ENCODE measurements at places on chromosomes 13 and 19. TPM values are rescaled to one million over a fixed set of nuclear protein-coding genes. Genes with fewer than 3 reads are reported as not detected.

The IGFL1 gene
- not detected for total RNA-seq

The HCST gene
- 5.4 TPM for total RNA-seq

GRCh38 chr19:39145180-39145953, 19.8 kb downstream of the PAK4 start:
- no peaks in the 10 kb centered on the region for H3K27me3 ChIP-seq
- DNase-seq, result peak; percentile 46
- peaks cover 10% of the 10 kb centered on the region for H3K4me1 ChIP-seq
- no peak overlapping the region for H3K4me3 ChIP-seq
- H3K36me3 ChIP-seq, result peaks cover 4% of the 10 kb centered on the region
- peak overlapping the region; percentile 69 for H3K27ac ChIP-seq

DNA sequence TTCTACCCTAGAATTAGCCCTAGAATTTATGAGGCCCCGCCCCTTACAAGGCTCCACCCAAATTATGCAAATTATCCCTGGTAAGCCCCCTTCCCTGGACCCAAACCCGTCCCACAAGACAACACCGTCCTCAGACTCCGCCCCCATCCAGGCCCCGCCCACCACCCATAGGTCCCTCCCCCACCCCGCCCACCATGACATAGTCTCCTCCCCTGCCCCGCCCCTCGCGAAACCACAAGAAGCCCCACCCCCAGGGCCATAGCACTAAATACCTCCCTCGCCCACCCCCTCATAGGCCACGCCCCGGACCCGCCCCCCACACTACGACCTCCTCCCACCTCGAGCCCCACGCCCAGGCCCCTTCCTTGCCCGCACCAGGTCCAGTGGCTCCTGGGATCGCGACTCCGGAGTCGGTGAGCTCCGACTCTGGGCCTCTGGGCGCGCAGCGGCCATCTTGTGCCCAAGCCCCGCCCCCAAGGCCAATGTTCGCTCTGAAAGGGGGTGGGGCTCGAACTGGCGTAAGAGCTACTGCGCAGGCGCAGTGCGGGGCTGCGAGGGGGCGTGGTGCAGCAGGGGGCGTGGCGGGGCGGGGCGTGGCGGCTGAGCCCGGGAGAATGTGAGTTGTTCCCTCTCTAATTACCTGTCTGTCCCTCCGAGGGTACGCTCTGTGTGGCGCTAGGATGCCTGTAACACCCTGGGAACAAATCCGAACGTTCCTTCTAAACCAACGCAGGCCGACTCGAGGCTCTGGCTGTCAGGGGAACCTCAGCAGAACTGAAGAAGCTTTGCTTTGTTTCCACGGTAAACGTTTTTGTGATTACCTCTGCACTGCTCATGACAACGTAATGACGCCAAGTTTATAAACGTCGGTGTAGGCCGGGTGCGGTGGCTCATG, at the start of gene ZNF784:
Gene ZNF784, minus strand, starts transcription at position 458 of the 895 bp plus-strand sequence. Its CDS starts 5 bp downstream, at position 453.
- peak within 1 kb of the TSS; percentile 44 for H3K4me3 ChIP-seq
- peak within 1 kb of the TSS; percentile 96 for H3K27ac ChIP-seq
- peaks cover 24% of the 10 kb centered on the region for H3K4me1 ChIP-seq
- peaks cover 5% of the 10 kb centered on the region for H3K36me3 ChIP-seq
- no peaks in the 10 kb centered on the region for H3K27me3 ChIP-seq
- peak; percentile 96 for DNase-seq
